ENCODE measurements at places on chromosomes 5 and 9.

DNA sequence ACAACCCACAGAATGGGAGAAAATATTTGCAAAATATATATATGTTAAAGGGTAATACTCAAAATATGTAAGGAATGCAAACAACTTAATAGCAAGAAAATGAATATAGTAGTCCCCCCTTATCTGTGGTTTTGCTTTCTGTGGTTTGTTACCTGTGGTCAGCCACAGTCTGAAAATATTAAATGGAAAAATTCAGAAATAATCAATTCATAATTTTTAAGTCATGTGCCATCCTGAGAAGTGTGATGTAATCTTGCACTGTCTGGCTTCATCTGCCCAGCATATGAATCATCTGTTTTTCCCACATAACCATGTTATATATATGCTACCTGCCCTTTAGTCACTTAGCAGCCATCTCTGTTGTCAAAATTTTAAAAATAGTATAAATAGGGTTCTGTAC is 11.7 kb downstream of the CER1 start:
- DNase-seq: peak; percentile 17

DNA sequence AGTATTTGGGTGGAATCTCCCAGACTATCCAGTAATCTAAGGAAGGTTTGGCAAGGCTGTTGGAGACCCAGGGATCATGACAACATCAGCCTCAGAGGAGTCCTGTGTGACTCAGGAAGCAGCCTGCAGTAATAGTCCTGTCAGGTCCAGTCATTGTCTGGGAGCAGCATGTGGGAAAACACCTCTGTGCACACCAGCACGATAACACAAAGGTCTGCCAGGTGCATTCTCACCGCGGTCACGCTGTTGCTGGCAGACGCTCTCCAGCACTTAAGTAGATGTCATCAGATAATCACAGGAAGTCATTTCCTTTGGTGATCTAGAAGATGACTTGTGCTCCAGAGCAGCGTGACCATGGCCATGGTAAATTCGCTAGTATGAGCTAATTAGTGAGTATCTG is 99.2 kb upstream of the IQGAP2 start:
- no peak for DNase-seq

- no peak for DNase-seq
Observed at GRCh38 chr5:5050801-5051200, 89.3 kb upstream of the ADAMTS16 start.

DNA sequence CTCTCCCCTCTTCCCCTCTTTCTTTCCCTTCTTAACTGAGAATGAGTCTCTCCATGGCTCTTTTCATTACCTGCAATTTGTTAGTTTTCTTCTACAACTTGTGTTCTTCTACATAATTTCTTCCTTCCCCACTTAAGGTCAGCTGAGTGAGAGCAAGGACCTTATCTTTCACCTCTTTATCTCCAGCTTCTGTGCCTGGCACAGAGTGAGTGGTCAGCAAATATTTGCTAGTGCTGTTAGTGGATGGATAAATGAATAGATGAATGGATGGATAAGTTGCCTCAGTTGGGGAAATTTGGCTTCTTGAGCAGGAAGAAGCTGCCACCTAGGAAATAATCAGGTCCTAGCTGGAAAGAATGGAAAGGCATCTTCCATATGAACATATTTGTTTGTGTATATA is 44.6 kb upstream of the PPARGC1B start:
- no peak for DNase-seq

DNA sequence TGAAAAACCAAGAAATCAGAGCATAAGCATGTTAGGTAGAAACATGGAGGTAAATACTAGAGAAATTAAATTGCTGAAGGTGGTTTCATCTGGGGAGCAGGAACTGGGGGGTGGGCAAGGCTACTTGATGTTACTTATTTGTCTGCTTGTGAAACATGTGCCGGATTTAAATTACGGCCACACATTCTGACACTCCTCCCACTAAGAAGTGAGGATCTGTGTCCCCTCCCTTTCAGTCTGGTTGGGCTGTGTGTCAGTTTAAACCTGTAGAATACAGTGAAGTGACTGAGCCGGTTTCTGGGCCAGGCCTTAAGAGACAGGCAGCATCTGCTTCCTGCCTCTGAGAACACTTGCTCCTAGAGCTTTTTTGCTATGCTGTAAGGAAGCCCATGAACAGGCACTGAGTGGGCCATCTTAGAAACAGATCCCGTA is 2.3 kb upstream of the IARS1 start:
- no peak for DNase-seq

- no peak for DNase-seq
Observed at GRCh38 chr5:149684371-149684770, 45.7 kb upstream of the PPARGC1B start.

GRCh38 chr5:2011481-2012411 is 129.0 kb upstream of the IRX4 start:
- DNase-seq: no peak

GRCh38 chr9:82539146-82539545 is 523.8 kb downstream of the RASEF start:
- DNase-seq: no peak

DNA sequence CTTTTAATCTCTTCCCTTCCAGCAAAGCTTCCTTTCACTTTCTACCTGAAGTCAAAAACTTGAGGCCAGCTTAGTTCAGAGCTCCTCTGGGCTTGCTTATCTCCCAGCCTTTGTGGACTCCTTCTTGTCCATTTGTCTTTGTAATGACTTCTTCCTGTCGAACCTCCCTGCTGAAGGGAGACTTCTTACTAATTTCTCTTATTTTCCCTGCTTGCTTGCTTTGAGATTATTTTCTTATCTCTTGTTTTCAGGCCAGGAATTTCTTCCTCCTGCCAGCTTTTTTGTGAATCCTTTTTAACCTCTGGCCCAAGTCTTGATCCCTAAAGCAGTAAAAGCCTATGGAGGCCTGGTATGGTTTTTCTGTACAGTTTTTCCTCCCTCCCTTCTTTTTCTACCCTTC is 46.8 kb upstream of the DHFR start:
- DNase-seq: no peak

- DNase-seq: no peak
Observed at GRCh38 chr9:77592476-77592875, 55.6 kb downstream of the GNA14 start.

DNA sequence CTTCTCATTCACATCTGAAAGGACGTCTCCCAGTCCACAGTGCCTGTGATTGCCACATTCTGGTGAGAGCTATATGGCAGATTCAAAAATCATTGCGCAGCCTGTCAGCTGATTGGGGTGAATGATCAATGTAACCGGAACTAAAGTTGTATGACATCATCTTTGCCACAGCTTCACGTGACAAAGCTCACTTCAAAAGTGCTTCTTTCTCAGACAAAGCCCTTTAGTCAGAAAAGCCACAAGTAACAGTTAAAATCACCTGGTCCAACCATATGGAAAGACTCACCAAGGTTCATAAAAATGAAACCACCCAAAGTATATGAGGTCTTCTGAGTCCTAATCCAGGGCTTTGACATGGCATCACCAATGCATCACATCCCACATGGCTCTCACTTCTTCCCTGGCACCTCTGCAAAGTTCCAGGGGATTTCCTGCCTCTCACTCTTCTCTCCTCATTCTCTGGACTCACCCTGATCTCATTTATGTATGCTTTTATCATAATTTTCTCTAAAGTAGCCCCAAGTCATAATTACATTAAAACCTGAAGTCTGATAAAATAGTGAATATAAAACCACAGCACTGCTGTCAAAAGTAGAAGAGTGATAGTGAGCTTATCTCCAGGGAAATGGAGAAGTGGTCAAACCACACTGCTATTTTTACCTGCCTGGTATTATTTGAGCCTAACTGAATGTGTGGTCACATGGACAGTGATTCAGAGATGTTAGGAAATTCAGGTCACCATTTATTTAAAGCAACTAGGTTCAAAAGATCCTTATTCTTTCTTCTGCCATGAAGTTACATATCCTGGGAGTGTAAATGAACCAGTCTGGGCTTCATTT is 193.1 kb upstream of the PTGER4 start:
- DNase-seq: no peak

DNA sequence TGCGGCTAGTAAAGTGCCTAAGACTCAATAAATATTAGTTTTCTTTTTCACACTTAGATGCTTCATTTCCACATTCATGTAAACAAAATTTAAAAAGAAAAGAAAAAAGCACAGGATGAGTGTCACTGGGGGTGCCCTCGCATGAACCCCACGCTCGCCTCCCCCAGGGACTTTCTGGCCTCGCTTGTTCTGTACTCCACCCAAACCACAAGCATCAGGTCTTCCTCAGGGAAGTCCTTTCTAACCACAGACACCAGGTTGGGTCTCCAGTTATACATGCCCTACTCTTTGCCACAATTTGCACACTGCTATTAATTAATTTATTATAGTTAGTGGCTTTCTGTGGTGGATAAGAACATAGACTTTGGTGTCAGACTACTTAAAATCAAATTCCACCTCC is 92.4 kb downstream of the RORB start:
- DNase-seq: no peak

- no peak for DNase-seq
Observed at GRCh38 chr5:113102121-113102531, 125.5 kb downstream of the DCP2 start.
